ENCODE measurements at places on chromosomes 11 and 22.
A peak's percentile ranks its signal among the peaks of the same experiment; 100 is the strongest.

- no peak for DNase-seq
Measured at GRCh38 chr11:106917973-106918372, 100.3 kb downstream of the GUCY1A2 start.

DNA sequence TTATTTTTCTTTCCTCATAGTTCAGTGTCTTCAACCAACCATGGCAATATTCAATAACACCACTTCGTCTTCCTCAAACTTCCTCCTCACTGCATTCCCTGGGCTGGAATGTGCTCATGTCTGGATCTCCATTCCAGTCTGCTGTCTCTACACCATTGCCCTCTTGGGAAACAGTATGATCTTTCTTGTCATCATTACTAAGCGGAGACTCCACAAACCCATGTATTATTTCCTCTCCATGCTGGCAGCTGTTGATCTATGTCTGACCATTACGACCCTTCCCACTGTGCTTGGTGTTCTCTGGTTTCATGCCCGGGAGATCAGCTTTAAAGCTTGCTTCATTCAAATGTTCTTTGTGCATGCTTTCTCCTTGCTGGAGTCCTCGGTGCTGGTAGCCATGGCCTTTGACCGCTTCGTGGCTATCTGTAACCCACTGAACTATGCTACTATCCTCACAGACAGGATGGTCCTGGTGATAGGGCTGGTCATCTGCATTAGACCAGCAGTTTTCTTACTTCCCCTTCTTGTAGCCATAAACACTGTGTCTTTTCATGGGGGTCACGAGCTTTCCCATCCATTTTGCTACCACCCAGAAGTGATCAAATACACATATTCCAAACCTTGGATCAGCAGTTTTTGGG is at the start of gene OR51T1:
Gene OR51T1 (plus strand): TSS at position 41 of the 641 bp plus-strand sequence. CDS start 0 bp downstream, at position 41.
- no peak for DNase-seq

DNA sequence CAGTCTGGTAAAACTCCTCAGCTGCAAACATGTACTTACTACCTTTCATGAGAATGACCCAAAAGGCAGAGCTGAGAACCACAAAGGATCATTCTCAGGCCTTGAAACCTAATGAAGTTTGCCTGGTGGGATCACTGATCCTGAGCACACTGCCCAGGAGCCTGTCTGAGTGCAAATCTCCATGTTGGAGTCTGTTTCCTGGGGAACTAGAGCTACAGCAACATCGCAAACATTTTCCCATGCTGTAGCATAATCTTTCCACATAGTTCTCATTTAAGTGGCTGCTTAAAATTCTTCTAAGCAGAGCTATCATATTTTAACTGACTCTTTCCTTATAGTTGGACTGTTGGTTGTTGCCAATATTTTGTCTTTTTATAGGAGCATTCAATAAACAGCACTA is 58.5 kb downstream of the GUCY1A2 start:
- no peak for DNase-seq

GRCh38 chr11:119754199-119754598 is 25.2 kb upstream of the NECTIN1 start:
- DNase-seq = no peak

DNA sequence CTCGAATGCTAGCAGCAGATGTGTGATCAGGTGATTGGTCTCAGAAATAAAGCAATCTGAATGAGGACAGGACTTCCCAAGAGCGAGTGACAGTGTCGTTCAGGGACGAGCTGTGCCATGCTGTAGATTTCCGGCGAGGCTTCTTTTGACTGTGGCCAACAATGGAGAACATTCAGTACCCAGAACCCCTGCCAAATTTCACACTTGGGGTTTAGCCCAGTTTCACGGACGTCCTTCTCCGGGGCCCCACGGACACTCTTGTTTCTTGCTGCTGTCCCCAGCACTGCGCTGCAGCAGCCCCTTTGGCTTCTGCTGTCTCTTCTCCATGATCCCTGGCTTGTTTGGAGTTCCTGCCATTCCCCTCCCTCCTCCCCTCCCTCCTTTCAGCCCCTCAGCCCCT is 115.1 kb upstream of the GRAMD1B start:
- DNase-seq = no peak

DNA sequence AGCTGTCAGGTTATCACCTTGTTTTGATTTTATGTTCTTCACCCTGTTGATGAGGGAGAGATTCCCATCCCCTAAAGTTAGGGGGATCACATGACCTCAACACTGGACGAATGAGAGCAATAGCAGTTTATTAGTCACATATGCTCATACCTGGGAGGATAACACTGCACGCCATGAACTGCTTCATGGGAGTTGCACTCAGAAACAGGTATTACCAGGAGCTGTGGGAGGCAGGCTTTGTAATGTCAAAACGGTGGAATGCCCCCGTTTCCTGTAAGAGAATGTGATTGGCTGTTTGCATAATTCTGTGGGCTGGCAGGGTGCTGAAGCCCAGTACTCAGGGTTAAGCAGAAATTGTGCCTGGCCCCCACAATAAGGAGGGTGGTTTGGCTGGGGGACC is 3.2 kb upstream of the THY1 start:
- DNase-seq = no peak

DNA sequence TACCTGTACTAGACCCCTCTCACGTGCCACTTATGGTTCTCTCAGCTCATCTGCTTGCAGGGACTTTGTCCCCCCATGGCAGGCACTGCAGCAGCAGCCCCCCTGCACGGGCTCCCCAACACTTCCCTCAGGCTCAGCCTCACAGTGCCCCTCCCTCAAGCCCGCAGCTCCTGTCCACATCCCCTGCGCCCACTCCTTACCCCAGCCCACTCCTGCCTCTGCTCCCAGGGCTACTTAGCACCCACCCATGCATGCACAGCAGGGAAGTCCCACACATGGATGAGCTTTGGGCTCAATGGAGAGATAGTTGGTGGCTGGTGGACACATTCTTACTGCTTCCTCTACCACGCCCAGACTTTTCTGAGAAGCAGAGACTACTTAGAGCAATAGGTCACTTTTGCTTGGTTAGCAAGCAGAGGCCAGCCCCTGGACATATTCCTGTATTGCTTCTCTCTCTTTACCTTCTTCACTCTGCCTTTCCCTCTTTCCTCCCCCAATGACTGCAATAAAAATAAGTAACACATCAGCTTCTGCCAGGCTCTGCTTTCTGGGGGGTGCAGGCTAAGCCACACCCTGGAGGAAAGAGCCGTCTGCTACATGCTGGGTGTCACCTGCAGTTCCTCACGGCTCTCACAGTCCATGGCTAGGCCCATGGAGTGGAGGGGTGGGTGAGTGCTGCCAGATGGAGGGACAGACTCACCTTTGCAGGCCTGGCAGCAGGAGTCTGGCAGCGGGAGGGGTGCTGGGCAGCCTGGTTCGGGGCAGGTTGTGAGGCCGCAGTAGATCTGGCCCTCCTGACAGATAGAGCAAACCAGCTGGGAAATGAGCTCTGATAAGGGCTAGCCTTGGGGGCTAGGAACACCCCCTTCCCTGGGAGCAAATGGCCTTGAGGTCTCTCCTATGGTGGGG is 23.4 kb downstream of the CHRDL2 start:
- peak; percentile 35 for DNase-seq

DNA sequence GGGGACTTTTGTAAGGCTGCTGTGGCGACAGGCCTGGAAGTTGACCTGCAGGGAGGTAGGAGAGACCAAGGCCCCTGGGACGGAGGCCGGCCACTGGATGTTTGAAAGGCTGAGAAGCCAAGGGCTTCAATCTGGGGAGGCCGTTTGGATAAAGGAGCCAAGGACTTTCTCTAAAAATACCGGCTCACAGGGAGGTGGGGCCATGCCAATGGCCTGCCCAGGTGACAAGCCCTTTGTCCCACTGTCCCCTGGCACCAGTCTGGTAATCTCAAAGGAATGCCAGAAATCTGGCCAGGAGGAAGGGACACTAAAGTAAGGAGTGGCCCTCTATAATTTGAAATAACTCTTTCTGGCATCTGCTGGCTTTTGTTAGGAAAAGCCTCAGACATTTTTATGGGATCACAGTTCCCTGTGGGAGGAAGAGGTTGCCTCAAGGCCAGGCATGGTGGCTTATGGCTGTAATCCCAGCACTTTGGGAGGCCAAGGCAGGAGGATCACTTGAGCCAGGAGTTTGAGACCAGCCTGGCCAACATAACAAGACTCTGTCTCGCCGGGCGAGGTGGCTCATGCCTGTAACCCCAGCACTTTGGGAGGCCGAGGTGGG is 1.9 kb upstream of the CHKA start:
- no peak for DNase-seq

- DNase-seq = no peak
Measured at GRCh38 chr11:3156661-3157311, 8.3 kb downstream of the OSBPL5 start.

DNA sequence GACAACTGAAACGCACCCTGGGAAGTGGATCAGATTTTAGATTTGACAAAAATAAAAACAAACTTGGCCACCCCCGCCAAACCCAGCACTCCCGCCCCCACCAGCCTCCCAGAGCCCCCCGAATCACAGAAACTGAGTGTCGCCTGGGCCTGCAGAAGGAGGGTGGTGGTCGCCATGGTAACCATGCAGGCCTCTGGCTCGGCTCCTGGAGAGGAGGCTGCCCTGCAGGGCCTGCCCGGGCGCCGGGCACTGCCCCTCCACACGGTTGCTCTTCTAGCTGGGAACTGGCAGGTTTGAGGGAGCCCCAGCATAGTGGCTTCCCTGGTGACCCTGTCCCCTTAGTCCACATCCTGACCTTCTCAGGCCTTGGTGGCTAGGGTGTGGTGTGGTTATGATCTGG is 19.3 kb downstream of the CACNA1I start:
- DNase-seq = no peak

DNA sequence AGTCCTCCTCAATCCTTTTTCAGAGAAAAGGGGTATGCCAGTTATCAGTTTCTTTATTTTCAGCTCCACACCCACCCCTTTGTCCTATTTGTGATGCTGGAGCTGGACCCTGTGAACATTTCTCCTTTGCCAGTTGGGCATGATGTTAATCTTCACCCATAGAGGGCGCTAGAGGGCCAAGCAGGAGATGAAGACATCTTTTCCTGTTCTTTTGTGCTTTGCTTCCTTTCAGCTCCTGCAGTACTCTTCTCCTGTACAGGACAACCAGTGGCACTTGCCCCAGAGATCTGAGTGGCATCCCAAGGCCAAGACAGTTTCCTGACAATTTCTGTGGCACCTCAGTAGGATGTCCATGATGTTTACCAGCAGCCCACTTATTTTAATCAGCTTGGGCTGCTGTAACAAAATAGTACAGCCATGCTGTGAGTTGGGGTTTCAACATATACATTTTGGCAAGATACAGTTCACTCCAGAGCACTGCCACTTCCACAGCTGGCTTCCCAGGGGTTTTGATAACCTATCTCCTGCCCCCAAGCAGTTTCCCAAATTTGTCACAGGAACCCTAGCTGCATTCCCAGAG is 4.6 kb downstream of the SAA2 start:
- peak; percentile 3 for DNase-seq

DNA sequence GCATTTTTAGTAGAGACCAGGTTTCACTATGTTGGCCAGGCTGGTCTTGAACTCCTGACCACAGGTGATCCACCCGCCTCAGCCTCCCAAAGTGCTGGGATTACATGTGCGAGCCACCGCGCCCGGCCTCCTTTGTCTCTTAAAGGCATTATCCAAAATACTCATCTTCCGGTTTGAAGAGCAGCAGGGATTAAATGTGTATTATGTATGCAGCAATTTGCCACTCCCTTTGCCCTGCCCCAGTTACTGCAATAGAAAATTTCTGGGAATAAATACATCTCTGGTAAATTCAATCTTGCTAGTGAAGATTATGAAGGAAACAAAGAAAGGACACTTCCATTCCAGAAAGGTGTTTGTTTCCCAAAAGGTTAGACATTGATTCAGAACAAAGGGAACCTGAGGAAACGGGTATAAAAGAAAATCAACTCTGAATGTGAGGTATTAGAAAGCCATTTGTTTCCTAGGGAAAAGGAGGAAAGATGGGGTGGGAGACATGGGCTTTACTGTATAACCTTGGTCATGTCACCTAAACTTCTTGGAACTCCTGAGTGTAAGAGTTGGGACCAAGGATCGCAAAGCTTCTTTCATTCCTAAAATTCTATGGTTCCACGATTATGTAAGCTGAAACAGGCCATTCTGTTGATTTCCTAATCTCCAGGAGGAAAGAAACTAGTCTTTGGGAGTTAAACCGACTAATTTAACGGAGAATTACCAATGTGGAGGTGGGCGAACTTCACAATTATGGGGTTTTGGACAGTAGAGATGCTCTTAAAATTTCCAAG is 959 bp upstream of the HIPK3 start:
- peak; percentile 20 for DNase-seq

GRCh38 chr11:12318791-12319438 is 58.5 kb upstream of the PARVA start:
- DNase-seq = peak; percentile 86

GRCh38 chr22:29310863-29311339 is 4.5 kb downstream of the GAS2L1 start:
- DNase-seq = peak; percentile 67

DNA sequence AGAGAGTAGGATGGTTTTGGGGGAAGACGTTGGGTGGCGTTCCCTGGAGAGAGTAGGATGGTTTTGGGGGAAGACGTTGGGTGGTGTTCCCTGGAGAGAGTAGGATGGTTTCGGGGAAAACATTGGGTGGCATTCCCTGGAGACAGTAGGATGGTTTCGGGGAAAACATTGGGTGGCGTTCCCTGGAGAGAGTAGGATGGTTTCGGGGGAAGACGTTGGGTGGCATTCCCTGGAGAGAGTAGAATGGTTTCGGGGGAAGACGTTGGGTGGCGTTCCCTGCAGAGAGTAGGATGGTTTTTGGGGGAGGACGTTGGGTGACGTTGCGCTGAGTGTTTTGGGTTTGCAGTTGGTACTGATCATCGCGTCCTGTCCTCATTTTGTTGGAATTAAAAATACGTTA is 28.2 kb downstream of the IGHMBP2 start:
- no peak for DNase-seq

DNA sequence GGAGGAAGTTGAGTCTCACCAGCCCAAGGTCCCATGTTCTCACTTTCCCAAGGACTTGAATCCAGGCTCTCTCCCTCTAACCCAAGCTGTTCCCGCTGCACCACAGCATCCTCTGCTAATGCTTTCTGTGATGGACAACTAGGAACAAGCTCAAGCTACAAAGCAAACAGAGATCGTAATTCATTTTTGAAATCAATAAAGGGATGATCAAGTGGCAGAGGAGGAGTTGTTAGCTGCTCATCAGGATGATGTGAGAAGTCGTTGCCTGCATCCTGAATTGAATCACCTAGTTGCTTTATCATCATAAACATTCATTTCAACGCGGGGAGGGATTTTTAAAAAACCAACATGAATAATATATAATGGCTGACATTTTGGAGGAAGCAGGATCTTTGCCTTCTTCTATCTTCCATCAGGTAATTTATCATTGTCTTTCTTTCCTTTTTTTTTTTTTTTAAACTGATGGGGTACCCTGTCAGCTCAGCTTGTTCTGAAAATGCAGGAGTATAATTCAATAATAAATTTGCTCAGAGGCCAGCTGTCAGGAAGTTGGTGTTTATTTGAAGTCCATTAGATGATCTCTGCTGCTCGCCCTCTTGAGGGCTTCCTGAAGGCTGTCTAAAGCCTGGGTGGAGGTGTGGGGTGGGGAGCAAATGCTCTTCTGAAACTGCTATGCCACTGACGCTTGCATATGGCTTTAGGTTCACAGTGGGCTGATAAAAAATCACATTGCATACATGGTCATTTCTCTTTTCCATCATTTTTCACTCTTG is 174.4 kb upstream of the NARS2 start:
- DNase-seq = no peak

- no peak for DNase-seq
Measured at GRCh38 chr11:124277207-124277606, 21.0 kb downstream of the OR8G5 start.

- no peak for DNase-seq
Measured at GRCh38 chr22:19871845-19872778, 17.4 kb upstream of the GNB1L start.

GRCh38 chr11:120324932-120325810 is at the start of gene TLCD5:
Gene TLCD5, plus strand, starts transcription at chr11:120325299. Its CDS starts 2,143 bp downstream, at chr11:120327442.
- peak; percentile 46 for DNase-seq

Data from NCI-H524 (cell line).